Left lung (tissue), 14 donors: ENCODE measurements at places on chromosomes 7 and 10. TPM values are rescaled to one million over a fixed set of nuclear protein-coding genes. Genes with fewer than 3 reads are reported as not detected.

VIM gene
- polyA plus RNA-seq = 1,721 TPM

ZCWPW1 gene
- 8.8 TPM for polyA plus RNA-seq

STEAP2 gene
- polyA plus RNA-seq = 5.8 TPM

NCF1 gene
- polyA plus RNA-seq = 2.1 TPM

PRPS1L1 gene
- not detected for polyA plus RNA-seq

DNA sequence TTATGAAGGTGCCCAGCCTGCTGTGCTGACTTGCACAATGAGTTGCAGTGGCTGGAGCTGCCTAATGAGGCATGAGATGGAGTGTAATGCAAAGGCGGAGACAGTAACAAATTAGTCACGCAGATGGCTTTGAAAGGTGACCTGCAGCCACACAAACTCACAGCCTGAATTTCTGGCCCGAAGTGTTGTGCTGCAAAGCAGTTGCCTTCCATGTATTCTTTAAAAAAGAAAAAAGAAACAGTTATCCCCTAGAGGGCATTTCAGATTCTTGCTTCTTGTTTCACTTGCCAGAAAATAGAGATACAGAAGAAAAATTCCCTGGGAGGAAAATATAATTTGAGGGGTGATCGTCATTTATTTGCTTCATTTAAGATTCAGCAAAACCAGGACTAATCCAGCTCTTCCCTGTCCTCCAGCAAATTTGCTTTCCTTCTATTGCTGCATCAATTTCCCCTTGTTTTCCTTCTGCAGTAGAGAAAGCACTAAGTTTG is 239.9 kb downstream of the ADRA2A start:
- DNase-seq = no peak

GRCh38 chr7:42082144-42082543 is 154.9 kb downstream of the GLI3 start:
- peak; percentile 53 for DNase-seq

DNA sequence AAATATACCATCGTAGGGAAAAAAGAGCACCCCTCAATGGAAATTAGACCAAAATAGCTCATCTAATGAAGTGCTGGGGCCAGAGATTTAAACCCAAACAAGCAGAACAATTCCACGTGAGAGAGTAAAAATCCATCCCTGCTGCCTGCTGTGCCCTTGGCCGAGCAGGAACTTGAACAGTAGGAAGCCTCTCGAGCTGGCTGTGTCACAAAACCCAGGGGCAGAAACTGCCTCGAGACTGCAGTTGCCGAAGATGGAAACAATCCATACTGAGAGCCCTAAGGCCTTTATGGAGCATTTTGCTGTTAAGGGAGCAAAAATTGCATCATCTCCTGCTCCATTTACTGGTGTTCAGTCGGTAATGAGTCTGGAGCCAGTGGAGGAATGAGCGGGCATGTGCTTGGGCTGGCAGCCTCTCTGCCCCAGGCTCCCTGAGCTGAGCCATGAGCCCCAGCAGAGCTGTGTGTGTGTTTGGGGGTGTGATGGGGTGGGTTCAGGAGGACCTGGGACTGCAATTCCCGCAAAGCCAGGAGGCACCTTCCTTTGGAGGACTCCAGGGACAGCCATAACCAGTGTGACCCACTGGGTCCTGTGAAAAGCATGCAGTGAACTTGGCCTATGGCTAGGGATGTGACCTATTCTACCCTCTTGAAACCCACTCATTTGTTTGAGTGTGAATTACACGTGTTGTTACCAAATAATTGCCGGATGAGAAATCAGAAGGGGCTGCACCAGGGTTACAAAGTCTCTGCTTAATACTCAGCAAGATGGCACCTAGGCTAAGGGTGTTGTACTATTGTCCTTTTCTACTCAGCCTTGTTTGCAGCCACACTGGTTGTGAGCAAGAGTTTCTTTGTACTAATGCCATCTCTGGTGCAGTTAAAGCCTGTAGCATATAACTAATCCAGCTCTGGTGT is 58.3 kb downstream of the CDHR3 start:
- DNase-seq = no peak

GRCh38 chr10:100930368-100930767 is 17.6 kb downstream of the SLF2 start:
- DNase-seq = no peak

GRCh38 chr7:113891828-113892227 is 27.0 kb downstream of the PPP1R3A start:
- no peak for DNase-seq

DNA sequence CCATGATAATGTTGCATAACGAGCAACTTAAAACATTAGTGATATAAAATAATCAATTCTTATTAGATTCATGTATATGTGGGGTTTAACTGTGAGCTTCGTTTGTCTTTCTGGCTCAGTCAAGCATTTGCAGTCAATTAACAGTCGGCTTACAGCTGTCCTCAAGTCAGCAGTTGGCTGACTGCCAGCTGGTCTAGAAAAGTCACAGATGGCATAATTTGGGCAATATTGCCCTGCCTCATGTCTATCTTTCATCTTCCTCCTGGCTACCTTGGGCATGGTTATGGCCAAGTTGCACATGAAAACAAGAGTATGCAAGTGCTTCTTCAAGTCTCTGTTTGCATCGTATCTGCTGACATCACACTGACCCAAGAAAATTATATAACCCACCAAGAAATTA is 186.1 kb upstream of the ZWINT start:
- no peak for DNase-seq

GRCh38 chr10:80158598-80159127 is 26.1 kb downstream of the PLAC9 start:
- DNase-seq = peak; percentile 28
